ENCODE measurements at places on chromosomes 12 and 14.

DNA sequence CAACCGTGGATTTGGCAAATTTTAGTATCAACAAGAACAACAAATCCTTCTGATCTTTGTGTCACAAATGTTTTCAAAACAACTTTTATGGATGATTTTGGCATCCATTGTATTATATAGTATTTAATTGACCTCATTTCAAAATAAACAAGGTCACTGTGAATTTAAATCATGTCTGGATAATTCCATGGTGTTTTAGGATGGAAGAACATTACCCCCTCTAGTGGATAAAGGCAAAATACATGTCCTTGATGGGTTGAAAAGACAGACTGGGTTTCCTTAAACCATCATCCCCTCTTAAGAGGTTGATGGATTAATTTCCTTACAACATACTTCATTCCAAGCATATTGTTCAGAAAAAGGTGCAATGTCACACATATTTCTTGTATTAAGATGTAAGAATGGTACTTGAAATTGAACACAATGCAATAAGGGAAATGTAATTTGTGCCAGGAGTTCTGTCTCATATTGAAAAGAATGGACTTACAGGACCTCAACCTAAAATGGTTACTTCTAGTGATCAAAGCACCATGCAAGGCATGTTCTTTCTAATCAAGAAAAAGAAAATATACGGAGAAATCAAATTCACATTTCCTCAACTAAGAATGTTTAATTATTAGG lies 352.0 kb downstream of the BCAT1 start:
- DNase-seq, result peak; percentile 65

GRCh38 chr12:15863984-15864383 lies 18.2 kb upstream of the STRAP start:
- DNase-seq, result no peak

DNA sequence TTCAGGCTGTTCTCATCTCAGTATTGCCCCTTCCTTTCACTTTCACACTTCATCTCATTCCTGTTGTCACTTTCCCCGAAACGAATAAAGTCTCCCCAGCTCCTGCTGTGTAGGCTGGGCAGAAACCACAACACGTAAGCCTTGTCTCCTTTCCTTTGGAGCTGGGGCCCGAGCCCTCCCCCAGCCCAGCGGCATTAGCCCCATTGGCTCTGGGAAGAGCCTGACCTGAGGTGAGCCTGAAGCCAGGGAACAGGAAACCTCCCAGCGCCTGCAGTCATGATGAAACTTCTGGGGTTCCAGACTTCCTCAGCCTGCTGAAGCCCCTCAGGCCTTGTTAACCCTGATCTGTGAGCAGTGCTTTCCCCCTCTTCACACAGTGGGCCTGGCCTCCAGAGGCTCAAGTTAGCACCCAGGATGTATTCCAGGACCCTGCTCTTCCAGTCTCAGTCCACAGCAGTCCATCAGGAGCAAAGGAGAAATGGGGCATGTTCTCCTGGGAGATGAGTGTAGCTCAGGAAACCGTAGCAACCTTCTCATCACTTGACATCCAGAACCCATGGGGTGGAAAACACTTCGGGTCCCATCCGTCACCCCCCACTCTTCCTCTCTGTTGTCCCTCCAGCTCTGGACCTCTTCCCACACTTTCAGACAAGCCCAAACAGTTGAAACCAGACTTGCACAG lies 21.8 kb downstream of the VASH1 start:
- no peak for DNase-seq

- DNase-seq, result no peak
Observed at GRCh38 chr12:106097011-106097410, 41.7 kb downstream of the NUAK1 start.

DNA sequence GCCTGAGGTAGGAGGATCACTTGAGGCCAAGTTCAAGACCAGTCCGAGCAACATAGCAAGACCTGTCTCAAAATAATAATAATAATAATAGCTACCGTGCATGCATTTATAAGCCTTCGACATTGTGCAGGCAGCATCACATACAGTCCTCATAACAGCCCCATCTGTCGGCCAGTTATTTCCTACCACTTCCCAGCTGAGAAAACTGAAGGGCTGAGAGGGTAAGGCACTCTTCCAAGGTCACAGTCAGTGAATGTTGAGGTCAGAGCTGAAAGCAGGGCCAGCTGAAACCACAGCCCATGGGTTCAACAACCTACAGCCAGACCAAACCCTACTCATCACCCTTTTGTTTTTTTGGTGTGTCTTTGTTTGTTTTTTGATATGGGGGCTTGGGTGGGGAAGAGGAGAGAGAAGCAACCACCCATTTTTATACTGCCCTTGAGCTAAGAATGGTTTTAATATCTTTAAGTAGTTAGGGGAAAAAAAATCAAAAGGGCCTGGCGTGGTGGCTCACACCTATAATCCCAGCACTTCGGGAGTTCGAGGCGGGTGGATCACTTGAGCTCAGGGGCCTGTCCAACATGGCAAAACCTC lies 16.8 kb upstream of the ITPK1 start:
- peak; percentile 57 for DNase-seq

GRCh38 chr14:81655423-81656314 lies 122.0 kb upstream of the SEL1L start:
- no peak for DNase-seq

GRCh38 chr14:93799617-93799988 lies 11.3 kb upstream of the PRIMA1 start:
- DNase-seq, result no peak

GRCh38 chr12:22064968-22065367 lies 18.9 kb downstream of the CMAS start:
- no peak for DNase-seq

- no peak for DNase-seq
Observed at GRCh38 chr12:104964856-104965205, 6.7 kb upstream of the SLC41A2 start.

GRCh38 chr12:25280082-25280481 lies 29.4 kb upstream of the KRAS start:
- DNase-seq, result no peak

DNA sequence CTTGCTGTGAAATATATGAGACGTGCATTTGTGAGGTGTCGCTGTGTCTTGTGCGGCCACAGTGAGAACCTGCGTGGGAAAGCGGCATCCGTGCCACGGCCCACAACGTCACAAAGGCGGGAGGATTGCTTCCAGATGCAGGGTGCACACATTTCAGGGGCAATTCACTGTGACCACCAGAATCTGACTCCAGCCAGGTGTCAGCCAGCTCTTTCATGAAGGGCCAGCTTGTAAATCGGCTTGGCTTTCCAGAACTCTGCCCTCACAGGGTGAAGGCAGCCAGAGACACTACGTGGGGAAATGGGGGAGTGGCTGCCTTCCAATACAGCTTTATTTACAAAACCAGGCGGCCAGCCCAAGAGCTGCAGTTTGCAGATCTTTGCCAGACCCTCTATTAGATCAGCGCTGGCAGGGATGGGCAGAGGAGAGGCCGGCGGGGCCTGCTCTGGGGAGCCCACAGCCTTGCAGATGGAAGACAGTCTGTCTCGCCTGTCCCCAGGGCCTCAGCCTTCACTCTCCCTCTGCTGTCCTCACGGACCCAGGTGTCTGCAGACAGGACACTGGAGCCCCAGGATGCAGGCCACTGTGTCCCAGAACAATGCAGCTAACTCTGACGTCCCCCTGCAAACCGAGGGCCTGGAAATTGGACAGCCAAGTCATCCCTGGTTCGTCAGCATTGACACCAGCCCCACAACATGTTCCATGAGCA lies 53.5 kb downstream of the ADGRD1 start:
- no peak for DNase-seq

- peak; percentile 19 for DNase-seq
Observed at GRCh38 chr12:105384916-105385535, 54.5 kb downstream of the C12orf75 start.
